ENCODE measurements at places on chromosomes 4 and X. TPM values are rescaled to one million over a fixed set of nuclear protein-coding genes. Genes with fewer than 3 reads are reported as not detected.
A peak's percentile ranks its signal among the peaks of the same experiment; 100 is the strongest.

DNA sequence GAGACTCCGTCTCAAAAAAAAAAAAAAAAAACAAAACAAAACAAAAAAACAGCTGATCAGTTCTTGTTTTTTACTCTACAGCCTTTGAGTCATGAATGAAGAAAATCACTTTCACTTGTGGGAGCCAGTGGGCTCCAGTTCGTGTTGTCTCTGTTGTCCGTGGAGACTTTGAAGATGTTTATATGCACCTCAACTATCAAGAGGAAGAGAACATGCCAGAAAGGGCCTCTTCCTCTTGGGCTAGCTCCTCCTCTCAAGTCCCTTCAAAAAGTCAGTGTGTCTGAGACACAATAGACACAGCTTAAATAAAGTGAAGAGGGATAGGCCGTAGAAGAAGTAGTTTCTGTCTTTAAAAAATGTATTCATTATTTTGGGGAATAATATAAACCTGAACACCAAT, 182.7 kb downstream of the KDR start:
- DNase-seq = no peak

GRCh38 chrX:25287521-25287920, 271.8 kb upstream of the ARX start:
- DNase-seq = no peak

Gene TSPAN6
- 56.6 TPM for total RNA-seq

Gene MND1
- total RNA-seq = 9.0 TPM

Gene DMP1
- not detected for total RNA-seq

- DNase-seq = no peak
Observed at GRCh38 chr4:7705062-7705461, 234.6 kb downstream of the AFAP1 start.

Gene MTNR1A
- not detected for total RNA-seq

DNA sequence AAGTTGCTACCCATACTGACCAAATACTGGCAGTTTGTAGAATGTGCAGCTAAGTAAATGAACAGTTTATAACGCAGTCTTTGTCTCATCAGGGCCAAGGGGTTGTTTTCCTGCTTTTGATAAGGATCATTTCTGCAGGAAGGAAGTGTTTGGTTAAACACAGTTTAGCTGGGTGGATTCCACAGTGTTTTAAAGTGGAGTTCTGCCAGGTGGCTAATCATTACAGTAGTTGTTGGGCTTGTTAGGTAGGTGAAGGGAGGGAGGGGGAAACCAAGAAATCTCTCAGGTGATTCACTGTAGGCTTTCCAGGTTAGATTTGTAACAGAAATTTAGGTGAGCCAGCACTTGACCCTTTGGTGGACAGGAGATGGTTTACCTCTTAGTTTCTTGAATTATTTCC, 58.1 kb downstream of the FNIP2 start:
- DNase-seq = peak; percentile 93

DNA sequence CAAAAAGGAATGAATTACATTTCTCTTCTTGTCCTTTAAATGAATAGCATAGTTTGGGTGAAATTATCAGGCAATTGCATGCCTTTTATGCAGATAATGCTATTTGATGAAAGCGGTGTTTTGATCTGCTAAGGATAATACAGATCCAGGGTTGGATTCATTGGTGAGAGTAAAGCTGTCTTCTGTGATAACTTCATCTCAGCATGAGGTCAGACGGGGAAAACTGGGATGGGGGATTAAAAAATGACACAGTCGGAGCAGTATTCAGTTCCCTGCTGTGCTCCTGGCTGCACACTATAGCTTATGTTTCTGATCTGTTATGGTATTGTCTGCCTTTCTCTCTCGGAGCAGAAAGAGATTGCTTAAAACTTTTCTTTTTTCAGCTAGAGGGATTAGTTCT, 105.9 kb upstream of the TENM3 start:
- DNase-seq = no peak

DNA sequence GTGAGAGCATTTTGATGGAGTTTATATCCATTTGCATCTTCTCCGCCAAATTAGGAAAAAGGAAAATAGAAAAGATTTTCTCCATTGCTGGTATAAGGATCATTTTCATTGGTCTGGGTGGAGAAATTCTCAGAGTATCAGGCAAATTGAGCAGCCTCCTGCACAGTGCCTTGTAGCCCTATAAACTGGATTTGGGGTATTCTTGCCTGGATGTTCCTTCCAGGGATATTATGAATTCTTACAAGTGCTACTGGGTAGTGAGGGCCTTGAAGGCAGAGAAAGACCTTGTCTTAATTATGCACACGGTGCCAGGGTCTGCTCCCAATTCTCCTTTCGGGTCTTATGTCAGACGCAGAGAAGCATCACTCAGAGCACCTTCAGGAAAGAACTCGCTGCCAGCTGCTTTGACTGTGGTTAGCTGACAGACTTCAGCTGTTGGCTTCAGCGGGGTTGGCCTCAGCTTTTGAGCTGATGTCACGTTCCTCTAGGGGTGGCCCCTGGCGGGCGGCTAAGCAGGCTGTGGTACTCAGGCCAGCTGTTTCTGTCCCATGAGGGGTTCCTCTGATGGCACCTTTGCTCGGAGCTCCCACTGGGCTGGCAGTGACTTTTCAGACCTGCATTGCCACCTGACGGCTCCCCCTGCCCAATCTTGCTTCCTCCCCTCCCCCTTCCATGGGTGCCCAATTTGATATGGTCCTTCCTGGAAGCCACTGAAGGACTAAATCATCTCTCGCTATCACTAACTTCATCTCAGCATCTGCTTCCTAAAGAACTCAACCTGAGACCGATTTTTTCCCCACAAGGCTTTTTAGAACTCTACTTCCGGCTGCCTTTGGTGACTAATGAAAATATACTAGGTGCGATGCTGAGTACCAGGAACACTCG, 519.5 kb downstream of the BCOR start:
- DNase-seq = no peak

DNA sequence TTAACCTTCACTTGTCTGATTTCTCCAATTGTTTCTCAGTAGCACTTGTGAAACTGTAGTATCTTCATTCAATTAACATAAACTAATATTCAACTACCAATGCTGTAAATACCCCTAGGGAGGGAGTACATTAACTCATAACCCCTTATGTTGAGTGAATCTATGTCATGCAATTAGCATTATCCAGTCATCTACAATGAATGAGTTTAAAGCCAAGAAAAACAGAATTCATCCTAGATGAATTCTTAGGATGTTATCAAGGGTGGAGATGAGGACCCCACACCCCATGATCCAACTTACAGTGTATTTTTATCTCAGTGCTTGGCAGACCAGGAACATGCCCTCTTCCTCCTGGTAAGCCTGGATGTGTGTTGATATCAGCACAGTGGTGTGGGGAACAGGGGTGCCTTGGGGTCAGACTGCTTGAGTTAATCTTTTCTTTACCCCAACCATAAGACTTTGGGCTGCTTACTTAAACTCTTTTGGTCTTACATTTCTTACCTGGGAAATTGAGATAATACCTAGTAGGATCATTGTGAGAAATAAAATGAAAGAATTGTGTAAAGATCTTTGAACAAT, 62.1 kb upstream of the SCOC start:
- DNase-seq = no peak

Gene ITIH6
- total RNA-seq = not detected

GRCh38 chr4:8419222-8420041, 21.1 kb downstream of the ACOX3 start:
- peak; percentile 52 for DNase-seq

DNA sequence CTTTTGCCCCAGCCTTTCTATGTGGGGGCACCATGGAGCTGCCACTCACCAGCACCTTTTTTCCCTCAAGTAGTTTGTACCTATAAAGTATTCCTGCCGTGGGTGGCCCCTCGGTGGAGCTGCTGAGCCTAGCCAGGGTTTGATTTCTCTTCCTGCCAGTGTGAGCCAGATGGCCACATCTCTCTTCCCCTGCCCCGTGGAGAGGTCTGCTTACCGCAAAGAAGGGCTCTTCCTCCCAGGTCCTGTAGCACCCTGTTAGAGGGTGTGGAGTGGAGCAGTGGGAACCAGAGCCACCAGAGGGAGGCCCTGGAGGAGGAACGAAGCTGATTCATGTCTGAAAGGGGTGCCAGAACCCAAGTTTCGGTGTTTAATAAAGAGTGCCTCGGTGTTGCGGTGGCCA, 95.4 kb downstream of the PTTG2 start:
- no peak for DNase-seq

DNA sequence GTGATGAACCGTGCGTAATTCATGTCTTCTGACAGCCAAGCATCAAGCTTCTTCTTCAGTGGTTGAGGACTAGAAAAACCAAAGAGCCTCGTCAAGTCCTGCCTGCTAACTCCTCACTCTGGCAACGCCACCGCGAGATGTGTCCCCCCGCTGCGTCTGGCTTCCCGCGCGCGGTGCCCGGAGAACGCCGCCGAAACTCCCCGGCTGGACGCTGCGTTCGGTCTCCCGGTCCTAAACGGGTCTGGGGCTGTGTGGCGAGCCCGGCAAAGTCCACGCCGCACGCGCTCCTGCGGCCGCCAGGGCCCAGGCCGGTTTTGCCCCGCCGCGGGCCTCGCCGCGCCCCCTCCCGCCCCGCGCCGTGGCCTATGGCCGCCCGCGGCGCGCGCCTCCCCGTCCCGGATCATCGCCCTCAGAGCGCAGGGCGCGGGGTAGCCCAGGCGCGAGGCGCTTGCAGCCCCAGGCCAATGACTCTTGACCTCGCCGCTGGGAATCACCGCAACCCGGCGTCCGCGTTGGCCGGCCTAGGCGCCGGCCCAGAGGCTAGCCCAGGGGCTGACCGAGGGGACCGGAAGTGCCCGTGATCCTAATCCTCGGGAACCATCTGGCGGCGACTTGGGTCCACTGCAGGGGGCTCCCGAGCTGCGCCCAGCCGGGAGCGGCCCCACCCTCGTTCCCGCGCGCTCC, at the start of gene AADAT:
TSS of gene AADAT (minus strand) at position 289 of the 684 bp plus-strand sequence. CDS start at position 23, 266 bp downstream.
- DNase-seq = peak; percentile 38

- peak; percentile 80 for DNase-seq
Observed at GRCh38 chr4:156781852-156782251, 189.7 kb downstream of the PDGFC start.

Gene ZNF732
- 0.05 TPM for total RNA-seq

DNA sequence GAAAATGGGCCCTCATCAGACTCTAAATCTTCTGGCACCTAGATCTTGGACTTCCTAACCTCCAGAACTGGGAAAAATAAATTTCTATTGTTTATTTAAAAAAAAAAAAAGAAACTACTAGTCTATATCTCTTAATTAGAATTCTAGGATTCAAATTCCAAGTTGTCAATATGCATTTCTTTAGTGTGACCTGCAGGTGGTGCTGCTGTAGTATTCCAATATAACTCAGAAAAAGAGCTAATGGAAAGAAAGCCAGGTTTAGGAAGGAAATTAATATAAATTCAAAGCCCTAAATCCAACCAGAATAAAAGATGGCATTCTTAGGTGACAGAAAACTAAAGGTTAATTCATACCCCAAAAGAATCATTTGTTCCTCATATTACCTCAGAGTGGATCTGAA, 80.0 kb upstream of the NALF2 start:
- no peak for DNase-seq

DNA sequence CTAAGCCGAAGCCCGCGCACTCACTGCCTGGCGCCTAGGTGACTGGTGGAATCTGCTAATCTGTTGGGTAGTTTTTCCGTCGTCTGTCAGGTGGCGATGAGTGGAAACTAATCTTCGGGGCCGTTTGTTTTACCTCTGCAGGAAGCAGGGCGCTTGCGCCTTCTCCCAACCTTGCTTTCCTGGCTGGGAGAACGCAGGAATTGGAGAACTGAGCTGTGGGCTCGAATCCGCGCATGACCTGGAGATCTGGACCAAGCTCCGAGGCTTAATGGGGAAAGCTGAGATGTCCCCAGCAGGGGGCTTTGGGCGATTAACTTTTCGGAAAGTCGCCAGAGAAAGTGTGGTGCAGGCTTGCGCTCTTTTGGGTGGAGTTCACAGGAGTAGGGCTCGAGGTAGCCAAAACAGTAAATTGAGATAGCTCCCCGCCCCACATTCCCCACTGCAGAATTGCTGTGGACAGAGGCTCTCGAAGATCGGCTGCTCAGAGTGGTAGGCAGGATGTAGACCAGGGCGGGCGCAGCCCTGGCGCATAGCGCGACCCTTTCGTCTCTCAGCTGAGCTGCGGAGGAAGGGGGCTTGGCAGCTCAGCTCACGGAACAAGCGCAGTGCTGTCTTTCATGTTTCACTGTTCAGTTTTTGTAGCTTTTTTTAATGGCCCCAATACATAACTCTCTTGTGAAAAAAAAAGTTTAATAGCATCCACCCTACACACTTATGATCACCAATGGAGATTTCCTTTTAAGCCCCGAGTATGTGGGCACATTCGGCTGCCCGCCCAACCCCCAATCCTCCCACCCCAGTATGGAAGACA, 2.7 kb upstream of the FGF5 start:
- no peak for DNase-seq

DNA sequence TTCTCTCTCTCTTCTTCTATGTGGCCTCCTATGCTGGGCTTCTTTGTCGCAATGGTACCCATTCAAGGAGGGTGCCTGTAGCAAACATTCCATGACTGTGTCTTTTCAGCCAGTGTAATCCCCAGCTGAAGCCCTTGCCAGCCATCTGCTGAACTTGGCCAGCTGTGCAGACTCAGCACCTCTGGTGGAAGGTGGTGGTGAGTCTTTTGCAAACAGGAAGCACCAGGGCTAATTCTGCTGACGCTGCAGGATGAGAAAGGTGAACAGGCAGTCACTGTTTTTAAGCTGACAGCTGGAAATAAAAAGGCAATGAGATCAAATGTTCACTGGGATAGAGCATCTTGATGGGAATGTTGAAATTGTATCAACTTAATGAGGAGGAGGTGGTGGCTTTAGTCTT, 298.7 kb upstream of the CLNK start:
- DNase-seq = no peak

DNA sequence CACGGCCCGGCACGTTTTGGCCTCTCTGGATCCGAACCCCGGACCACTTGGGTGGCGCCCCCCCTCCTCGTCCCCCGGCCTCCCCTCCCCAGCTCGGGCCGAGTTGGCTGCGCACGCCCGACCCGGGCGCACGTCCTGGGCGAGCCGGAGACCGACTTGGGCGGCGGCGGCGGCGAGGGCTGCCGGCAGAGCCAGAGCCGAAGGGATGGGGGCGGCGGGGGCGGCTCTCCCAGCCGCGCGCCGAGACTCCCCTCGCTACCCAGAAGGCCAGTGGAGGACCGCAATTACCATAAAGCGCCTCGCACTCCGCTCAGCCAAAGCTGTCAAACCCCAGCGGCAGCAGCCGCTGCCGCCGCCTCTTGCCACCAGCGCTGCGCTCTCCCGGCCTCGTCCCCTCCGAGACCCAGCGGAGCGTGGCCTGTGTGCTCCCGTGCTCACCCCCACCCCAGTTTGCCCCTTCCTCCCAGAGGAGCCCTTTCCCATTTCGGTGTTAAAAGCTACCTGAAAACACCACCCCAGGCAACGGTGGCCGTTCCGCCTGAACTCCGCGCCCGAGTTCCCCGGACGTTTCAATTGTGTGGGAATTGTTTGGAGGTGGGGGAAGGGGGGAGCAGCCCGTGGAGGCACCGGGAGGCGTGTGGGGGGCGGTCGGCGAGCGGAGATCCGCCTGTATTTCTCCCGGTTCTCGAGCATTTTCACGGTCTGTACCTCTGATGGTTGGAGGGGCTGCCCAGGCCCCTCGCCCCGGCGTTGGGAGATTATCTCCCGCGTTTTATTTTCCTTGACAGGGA, 701 bp upstream of the BCOR start:
- DNase-seq = no peak

- DNase-seq = peak; percentile 90
Observed at GRCh38 chrX:80765220-80765625, 44.5 kb downstream of the BRWD3 start.

- DNase-seq = peak; percentile 13
Observed at GRCh38 chrX:78753571-78753970, 6.1 kb downstream of the LPAR4 start.

GRCh38 chr4:44162538-44163270, 285.9 kb downstream of the KCTD8 start:
- no peak for DNase-seq

All from renal cortical epithelial cell (primary cell).